ENCODE measurements at places on chromosomes 2 and 18. TPM values are rescaled to one million over a fixed set of nuclear protein-coding genes. Genes with fewer than 3 reads are reported as not detected.

SH3RF3 gene
- total RNA-seq = 7.4 TPM

GPBAR1 gene
- total RNA-seq = 0.67 TPM

ZSWIM2 gene
- total RNA-seq = not detected

ABCB11 gene
- total RNA-seq = 0.25 TPM

TTN gene
- 3,610 TPM for total RNA-seq

MTCL1 gene
- total RNA-seq = 6.7 TPM

CABLES1 gene
- 3.2 TPM for total RNA-seq

CLEC4F gene
- total RNA-seq = 0.25 TPM

UGT1A4 gene
- total RNA-seq = not detected

SF3B1 gene
- total RNA-seq = 132 TPM

CAPN13 gene
- not detected for total RNA-seq

COBLL1 gene
- 17.0 TPM for total RNA-seq

DNA sequence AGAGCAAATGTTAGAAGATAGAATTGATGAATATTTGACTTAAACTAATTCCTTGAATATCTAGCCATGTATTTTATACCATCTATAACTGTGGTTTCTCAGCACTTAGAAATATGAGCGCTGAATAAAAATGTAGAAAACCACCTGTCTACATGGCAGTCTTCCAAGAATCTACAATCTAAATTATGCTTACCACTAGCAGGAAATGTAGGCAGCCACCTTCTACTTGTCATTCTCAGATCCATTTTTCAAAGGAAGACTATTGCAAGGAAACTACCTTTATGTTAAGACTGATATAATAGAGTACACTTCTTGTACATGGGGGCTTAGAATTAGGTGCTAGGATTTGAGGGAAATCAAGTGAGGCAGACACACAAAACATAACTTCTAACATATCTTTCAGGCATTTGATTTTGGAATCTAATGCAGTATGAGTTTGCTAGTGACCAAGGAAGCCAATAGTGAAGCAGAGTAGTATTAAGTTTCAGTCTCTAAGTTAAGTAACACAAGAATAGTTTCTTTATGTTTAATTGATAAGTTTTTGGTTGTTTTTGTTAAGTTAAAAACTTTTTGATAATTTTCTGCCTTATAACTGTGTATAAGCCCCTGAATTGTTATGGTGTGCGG is 175.9 kb upstream of the ITGA4 start:
- no peak for DNase-seq

GRCh38 chr2:136226903-136227302 is 109.0 kb upstream of the CXCR4 start:
- no peak for DNase-seq

DNA sequence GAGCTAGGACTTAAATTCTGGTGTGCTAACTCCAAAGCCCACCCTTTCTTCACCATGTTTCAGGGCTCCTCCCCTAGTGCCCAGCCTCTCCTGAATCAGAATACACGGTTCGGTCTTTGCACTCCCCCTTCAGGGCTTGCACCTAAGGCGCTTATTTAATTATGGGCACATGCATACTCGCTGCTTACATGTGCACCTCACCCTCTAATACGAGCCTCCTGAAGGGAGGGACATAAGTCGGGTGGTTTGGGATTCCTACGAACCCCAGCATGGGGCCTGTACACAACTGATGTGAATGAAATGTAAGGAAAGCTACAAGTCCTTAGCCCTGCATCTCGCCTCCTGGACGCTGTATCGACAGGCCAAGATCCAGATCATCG is 435 bp downstream of the IFT172 start:
- DNase-seq = no peak

DNA sequence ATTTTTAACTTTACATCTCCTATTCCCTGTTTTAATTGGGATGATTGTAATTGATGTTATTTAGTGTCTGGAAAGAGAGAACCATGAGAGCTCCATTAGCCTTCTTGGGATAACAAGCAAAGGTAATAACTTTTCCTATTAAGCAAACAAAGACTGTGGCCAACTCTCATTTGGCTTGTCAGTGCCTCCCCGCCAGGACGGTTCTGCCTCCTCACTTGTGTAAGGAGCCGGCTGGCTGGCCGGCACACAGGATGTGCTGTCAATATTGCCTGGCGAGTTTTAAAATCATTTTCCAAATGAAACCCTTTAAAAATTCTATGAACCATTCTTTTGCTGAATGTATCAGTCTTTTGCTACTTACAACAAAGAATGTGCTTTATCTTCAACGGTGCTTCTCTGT is 898.3 kb downstream of the CPS1 start:
- peak; percentile 19 for DNase-seq

- peak; percentile 88 for DNase-seq
These were observed 776 bp upstream of the KLF7 start for GRCh38 chr2:207166349-207167098.

GRCh38 chr2:189505492-189505891 is 64.2 kb downstream of the WDR75 start:
- no peak for DNase-seq

DNA sequence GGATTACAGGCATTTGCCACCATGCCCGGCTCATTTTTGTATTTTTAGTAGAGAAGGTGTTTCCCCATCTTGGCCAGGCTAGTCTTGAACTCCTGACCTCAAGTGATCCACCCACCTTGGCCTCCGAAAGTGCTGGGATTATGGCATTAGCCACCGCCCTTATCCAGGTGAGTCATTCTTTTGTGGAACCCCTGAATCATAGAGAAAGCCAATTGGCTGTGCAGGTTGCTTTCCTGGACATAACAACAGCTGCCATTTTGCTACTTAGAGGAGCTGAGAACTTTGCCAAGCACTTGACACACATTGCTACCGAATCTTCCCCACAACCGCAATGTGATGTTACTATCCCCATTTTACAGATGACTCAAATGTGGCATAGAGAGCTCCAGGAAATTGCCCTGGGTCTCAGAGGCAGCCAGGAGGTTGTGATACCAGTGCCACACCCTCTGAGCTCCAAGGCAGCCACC is 36.0 kb downstream of the SETBP1 start:
- DNase-seq = no peak

DNA sequence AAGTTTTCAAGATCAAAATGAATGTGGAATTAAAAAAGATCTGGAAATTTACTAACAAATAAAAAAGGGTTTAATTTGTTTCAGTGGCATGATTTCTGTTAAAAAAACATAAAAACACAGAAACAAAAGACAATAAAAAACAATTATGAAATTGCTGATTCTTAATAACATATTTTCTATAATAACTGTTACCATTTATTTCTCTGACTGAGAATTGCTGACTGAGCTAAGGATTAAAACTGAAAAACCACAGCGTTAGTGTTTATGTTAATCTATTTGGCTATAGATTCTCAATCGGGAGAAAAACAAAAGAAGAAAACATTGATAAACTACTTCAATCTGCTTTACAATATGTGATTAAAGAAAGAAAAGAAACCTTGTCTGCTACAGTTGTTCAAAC is 678.6 kb upstream of the ZEB2 start:
- no peak for DNase-seq

DNA sequence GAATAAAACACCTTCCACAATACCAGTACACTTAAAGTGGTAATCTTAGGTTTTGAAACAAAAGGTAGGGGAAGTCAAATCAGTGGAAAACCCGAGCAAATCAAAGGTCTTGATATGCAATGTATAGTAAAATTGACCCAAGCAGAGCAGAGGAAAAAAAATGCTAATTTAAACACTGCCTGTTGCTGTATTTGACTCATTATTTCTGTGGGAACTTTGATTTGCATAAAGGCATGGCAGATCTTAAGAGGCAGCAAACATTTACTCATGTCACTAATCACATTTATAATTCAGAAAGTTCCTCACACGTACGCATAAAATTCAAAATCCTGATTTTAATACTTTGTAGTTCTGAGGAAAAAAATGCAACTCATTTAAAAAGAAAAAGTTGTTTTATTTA is 64.4 kb downstream of the IKZF2 start:
- DNase-seq = no peak

DNA sequence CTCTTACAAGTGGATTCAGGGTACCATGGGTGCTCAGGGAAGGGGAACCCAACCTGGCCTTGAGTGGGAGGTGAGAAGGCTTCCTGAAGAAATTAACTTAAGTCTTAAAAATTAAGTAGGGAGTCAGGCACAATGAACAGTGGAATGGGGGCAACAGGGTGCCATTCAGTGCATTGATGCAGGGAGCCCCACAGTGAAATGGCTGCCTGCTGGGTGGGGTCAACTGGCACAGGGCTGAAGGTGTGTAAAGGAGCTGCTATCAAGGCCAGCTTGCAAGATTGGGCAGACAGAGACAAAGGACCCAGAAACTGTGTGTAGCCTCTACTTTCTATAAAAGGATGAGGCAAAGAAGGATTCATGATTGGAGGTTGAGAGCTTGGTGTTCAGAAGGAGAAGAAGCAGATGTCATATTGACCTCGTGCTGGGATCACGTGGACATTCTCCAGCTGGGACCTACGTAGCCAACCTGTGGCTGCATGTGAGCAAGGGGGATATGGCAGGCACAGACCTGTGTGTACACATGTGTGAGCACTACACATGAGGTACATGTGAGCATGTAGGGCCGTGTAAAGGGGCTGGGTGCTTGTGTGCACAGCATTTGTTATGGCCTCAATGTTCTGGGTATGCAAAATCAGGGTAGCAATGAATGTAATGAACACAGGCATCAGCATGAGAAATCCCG is 209.5 kb upstream of the HAAO start:
- DNase-seq = no peak

DNA sequence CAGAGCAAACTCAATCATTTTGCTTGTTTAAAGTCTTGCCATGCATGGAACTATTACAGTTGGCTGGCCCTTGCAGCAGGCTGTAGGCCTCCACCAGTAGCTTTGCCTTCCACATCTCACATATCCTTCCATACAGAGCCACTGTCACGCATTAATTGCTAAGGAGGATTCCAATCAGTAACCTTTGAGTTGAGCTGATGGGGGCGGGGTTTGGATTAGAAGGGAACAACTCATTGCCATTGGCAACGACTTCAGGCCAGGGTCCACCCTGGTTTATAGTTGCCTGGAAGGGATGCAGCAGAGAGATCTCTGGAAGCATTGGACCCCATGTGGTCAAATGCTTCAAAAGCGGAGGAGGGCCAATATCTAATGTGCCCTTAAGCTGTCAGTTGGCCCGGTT is 63.3 kb upstream of the TTC39C start:
- no peak for DNase-seq

DNA sequence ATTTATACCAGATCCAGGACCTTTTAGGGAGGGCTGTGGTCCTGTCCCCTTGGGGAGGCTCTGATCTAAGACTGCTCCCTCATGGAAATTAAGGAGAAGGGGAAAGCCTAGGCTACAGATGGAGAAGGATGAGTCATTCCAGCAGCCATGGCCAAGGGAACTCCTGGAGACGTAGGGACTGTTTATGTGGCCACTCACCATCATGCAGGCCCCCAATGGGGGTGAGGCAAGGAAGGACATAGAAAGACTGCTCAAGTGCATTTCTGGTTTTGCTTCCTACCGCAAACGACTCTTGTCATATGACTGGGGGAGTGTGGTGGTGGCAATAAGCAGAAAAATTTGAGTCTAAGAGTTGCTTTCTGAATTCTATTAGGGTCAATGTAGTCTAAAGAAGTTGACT is 54.0 kb upstream of the CYP1B1 start:
- DNase-seq = no peak

DNA sequence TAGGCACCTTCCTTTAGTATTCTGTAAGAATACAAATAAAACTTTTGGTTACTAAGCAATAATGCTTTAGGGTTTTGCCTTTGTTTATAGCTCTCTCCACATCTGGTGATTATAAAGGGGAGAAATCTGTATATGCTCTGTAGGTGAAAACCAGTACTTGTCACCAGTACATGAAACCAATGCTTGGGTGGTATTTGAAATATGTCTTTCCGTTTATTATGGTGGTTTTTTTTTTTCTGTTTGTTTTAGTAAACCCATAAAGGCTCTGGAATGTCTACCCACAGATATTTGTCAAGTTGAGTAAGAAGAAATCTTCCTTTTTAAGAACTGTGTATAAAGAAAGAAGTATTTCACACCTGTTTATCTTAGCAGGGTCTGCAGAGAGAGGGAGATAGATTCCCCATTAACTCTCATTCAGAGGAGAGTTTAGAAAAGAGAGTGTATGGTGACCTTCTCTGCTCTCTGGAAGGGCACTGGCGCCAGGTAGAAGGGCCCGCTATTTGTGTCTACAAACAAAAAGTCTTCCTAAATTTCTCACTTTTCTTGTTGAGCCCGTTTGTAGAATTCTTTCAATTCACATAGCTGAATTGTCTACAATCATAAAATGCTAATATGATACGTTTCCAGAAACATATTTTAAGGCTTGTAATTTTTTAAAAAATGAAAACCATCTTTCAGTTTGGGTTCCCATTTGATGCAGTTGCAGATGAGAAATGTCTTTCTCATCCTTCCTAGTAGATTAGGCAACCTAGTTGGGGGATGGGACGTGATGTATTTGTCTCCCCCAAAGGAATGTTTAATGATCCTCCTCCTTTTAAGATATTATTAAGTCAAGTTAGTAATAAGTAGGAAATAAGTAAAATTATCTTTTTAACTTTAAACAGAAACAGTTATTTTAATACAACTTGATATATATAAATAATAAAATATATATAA is 33.9 kb downstream of the MAP3K20 start:
- DNase-seq = no peak

- DNase-seq = no peak
These were observed 250.6 kb downstream of the LTBP1 start for GRCh38 chr2:33197198-33197938.

DNA sequence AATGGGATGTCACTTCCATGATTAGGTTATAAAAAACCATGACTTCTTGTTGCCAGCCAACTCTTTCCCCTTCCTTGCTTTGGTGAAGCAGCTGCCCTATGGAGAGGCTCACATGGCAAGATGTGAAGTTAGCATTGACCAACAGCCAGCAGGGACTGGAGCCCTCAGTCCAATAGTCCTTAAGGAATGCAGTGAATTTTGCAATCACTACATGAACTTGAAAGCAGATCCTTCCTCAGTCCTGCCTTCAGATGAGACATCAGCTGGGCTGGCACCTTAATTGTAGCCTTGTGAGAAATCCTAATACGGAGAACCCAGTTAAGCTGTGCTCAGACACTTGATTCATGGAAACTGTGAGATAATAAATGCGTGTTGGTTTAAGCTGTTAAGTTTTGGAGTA is 61.8 kb downstream of the ATP8B1 start:
- DNase-seq = no peak

DNA sequence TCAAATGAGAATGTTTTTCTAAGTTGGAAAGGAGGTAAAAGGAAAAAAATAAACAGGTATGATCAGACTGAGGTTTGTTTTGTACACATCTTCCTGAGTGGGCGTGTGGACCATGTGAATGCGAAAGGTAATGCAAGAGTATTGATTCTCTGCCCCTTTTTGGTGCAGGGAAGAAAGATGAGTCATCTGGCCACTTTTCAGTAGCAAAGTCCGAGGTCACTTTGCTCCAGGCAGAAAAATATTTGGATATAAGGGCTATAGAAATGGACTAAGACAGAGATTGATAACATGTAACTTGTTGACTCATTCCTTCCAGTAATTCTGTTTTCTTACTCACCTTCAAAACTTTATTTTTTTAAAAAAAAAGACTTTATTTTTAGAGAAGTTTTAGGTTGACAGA is 130.5 kb downstream of the DSEL start:
- no peak for DNase-seq

DNA sequence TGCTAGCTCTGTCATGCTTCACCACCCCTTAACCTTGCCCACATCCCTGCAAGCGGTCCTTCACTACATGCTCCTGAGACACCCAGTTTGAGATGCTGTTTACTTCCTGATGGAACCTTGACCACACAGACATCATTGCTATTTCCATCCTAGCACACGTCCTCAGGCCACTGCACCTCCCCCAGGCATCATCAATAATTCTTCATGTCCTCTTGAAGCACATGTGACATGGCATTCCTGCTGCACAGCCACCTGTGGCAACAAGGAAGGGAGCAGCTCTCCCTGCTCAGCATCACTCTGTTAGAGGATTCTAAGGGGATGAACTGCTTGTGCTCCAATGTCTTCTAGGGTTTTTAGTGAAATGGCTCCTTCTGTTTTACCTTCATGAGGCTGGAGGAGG is 26.1 kb upstream of the ST3GAL5 start:
- no peak for DNase-seq
